Amniotic stem cell (primary cell): ENCODE measurements at places on chromosomes 16 and 17.

GRCh38 chr17:40448639-40449261 is 5.5 kb downstream of the IGFBP4 start:
- no peak for DNase-seq

DNA sequence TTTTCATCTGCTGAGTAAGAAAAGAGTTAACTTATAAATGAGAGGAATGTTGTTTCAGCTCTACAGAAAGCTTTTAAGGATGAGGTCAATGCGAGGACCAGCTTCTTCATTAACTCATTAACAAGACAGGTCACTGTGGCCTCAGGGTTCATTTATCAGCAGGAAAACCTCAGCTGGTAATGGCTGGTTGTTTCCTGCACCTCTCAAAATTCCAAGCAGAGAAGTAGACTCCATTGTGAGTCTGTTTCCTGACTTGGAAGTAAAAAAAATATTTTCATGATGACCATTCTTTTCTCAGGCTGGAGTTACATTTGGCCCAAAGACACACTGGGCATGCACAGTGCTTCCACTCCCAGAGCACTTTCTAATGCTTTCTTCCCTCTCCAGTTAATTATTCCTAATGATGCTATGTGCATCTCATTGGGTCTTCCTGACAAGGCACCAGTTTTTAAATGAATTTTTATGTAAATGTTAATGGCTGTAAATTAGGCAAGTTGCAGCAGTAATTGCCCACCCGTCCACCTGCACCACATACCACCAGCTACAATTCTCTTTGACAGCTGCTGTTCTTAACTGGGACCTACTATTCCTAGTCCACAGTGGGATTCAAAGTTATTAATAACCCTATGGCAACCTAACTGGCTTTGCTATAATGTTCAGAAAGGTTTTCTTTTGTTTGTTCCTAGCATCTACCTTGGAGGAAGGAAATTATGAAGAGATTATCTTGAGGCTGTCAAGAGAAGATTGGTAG is 89.5 kb upstream of the BCAR1 start:
- DNase-seq, result no peak

DNA sequence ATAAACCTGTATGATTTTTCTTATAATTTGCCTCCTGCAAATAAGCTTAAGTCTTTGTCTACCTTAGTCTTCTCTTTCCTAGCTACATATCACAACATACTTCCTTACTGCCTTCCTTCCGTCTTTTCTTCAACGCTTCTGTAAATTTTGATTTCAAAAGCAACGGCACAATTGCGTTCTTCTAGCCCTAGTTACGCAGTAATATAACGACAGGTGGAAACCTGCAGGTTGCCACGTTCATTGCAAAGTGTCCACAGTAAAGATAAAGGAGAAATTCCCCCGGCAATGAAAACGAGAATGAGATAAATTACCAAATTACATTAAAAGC is 546 bp upstream of the PSMD7 start:
- DNase-seq, result no peak

GRCh38 chr16:89801800-89802199 is 14.6 kb downstream of the FANCA start:
- DNase-seq, result no peak

- DNase-seq, result peak; percentile 14
These were observed 41.7 kb downstream of the SRL start for GRCh38 chr16:4200000-4200780.

- no peak for DNase-seq
These were observed 1.9 kb upstream of the CD68 start for GRCh38 chr17:7577327-7578199.

GRCh38 chr17:213286-214105 is 32.0 kb upstream of the DOC2B start:
- DNase-seq, result no peak

GRCh38 chr17:56545106-56545505 is 48.4 kb upstream of the NOG start:
- no peak for DNase-seq

DNA sequence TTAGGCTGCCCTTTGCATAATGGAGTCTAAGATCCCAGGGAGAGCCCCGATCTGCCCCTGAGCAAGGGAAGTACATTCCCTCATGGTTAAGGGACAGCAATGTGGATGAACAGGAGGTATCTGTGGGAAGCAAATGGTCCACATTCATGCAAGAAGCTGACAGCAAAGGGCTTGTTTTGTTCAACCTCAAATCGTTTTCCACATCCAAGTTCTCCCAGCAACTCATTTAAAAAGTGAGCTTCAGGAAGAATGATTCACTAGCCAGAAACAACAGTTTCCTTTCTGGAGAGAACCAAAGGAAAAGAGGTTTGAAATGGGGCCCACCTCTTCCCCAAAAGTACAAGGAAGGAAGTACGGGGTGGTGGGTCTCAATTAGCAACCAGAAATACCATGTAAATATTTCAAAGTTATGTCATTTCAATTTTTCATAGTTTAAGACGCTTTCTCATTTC is 9.4 kb downstream of the HSPB9 start:
- no peak for DNase-seq

GRCh38 chr17:1082579-1082978 is 85.7 kb downstream of the TIMM22 start:
- DNase-seq, result no peak

DNA sequence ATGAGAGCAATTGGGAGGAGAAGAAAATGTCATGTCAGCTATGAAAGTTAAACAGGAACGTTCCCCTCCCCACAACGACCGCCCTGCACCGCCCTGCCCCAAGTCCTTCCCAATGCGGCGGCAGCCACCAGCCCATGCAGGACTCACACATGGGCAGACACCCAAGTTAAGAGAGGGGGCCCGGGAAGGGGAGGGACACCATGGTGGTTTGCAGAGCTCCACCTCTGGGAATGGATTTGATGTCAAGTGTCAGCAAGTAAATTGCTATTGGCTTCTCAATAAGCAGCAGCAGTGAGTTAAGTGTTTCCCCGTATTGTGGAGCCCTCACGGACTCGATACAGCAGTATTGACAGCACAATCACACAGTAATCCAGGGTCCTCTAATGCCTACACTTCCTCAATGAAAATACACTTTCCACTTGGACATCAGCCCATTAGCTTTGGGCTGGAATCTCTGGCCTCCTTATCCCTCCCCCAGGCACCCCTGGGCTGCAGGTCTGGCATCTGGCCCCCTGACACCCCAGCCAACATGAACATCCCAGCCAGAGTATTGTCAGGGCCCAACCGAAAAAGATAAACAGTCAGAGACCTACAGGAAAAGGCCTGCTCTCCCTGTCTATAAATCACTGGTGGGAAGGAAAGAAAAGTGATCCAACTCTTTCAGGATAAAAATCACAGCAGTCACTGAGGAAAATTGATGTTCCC is 22.6 kb downstream of the ZFHX3 start:
- no peak for DNase-seq

DNA sequence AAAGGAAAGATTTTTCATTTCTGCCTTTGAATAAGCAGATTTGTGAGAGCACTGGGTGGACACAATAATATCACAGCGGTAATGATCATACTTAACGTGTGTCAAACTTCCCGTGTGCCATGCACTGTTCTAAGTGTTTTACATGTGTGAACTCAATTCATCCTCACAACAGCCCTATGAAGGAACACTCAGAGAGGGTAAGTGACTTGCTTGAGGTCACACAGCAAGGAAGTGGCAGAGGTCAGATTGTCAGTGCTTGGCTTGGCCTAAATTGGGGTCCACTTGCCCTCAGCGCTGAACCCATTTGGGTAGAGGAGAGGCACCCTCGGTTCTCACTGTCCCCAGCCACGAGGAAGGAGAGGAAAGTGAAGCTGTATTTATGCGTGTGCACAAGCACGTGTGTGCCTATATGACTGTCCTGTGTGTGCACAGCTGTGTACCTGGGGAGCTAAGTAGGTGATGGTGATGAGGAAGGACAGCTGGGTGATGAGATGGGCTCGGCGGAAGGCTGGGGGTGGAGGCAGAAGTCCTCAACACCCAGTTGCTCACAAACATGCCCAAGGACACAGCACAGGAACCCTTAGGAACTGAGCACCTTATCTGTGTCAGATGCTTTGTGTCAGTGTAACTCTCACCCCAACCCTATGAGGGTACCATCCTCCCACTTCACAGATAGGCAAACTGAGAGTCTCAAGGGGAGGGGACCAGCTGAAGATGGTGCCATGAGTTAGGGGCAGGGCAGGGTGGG is 9.8 kb upstream of the ADGRG3 start:
- DNase-seq, result no peak

DNA sequence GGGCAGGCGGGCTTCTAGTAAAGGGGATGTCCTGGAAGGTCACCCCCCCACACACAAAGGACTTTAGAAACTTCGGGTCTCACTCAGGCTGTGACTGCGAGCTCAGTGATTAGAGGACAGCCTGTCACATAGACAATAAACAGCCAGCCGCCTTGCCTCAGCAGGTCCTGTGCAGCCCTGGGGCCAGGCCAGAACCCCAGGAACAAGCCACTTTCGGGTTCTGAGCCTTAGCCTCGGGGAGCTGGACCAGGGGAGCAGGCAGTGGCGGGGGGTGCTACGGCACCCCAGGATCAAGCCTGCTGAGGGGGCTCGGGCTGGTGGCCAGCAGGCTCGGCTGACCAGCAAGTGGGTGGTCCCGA is 1.1 kb downstream of the GAS7 start:
- DNase-seq, result no peak

DNA sequence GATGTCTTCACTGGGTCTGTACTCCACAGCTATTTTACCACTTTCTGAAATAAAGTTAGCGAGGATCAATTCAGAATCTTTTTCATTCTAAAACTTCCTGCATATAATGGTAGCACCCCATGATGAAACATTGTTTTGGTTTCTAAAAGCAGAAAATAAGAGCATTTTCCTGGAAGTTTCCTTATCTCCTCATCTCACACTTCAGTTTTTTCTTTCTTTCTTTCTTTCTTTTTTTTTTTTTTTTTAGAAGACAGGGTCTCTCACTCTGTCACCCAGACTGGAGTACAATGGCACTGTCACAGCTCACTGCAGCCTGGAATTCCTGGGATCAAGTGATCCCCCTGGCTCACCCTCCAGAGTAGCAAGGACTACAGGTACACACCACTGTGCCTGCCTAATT is 10.3 kb downstream of the RDM1 start:
- no peak for DNase-seq

- DNase-seq, result peak; percentile 14
These were observed 6.8 kb downstream of the MYO1C start for GRCh38 chr17:1485423-1486376.

- DNase-seq, result no peak
These were observed 98.5 kb downstream of the ZNF778 start for GRCh38 chr16:89315791-89316581.

- no peak for DNase-seq
These were observed 196.8 kb downstream of the NTN1 start for GRCh38 chr17:9218064-9218635.

- DNase-seq, result no peak
These were observed 21.6 kb upstream of the TOX3 start for GRCh38 chr16:52568495-52568894.

- DNase-seq, result no peak
These were observed 7.8 kb downstream of the TRAF7 start for GRCh38 chr16:2163211-2163881.

GRCh38 chr16:53281280-53281679 is 153.0 kb upstream of the RBL2 start:
- no peak for DNase-seq

DNA sequence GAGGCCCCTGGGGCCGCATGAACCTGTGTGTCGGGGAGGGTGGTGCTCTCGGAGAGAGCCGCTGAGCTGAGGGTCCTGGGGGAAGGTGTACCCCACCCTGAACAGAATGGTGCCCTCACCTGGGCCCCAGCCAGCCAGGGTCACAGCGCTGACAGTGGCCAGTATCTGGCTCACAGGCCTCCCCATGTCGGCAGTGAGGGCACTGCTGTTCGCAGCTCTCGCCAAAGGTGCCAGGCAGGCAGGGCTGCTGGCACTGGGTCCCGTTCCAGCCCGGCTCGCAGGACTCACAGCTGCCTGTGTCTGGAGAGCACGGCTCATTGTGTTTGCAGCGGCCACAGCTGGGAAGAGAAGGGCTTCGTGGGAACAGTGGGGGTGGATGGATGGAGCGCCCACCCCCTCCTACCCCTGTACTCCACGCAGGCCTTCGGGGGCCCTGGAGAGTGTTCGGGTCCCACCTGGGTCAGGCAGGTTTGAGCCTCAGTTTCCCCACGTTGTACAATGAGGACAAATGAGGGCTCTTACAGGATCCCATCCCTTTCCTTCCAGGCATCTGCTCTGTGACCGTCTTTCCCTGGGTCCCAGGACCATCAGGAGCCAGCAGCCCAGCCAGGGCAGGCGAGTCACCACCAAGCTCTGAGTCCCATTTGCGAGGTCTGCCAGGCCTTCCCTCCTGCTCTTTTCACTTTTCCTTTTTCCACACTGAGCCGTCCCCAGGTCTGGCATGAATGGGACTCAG is 5.0 kb downstream of the SCARF1 start:
- no peak for DNase-seq

DNA sequence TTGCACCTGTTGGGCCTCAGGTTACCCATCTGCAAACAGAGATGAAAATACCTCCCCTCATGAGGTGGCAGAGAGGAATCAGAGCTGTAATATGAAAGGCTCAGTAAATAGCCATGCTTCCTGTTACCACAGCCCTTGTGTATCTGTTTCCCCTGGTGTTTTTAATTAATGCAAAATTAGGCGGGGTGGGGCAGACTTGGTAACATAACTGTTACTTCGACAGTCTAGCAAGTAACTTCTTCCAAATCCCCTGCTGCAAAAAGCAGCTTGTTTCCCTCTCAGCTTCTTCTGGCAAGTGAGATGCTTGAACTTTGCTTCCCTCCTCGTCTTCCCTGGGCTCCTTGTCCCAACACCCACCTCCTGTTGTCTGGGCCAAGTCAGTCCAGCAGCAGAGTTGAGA is 381.5 kb downstream of the CPPED1 start:
- DNase-seq, result no peak

DNA sequence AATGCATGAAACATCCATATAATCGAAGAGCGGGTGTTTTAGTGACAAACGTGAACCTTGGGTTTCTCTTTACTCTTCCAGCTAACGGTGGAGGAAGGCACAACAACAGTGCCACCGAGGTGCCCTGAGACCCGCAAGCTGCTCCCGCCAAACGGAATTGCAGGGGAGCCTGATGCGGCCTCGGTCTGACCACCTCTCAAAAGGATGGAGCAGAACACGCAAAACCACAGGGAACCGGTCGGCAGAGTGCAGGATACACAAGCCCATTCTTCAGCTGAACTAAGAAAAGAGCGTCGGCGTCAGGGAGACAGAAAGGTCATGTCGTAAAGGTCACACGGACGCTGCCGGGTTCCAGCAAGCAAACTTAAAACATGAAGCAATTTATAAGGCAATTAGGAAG is 109.5 kb upstream of the ZNF750 start:
- no peak for DNase-seq

DNA sequence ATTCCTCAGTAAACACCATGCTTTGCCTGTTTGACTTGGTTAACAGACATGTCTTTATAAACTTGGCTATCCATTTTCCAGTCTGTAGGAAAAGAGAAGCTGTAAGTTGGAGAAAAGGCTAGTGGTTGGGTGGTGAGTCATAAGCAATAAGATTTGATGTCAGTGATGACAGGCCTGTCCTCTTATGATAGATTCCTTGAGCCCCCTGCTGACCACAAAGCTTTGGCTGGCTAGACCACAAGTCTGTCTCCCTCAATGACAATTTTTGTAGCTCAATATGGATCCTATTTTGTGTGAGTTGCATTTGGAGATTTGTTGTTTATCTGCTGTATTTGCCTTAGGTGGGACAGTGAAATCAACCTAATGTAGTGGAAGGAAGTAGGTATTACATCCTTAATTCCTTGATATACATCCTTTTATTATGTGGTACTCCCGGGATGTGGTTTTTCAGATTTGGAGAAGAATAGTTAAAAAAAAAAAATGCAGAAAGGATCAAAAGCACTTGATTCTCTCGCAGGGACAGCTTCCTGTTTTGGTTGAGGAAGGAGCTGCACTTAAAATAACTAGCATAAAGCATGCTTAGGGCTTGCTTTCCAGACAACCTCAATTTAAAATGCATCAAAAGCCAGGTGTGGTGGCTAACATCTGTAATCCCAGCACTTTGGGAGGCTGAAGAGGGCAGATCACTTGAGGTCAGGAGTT is 67.4 kb downstream of the SIAH1 start:
- DNase-seq, result no peak
